Left renal pelvis (tissue), 4 donors: ENCODE measurements at places on chromosomes 12 and 14. TPM values are rescaled to one million over a fixed set of nuclear protein-coding genes. Genes with fewer than 3 reads are reported as not detected.
A peak's percentile ranks its signal among the peaks of the same experiment; 100 is the strongest.

DNA sequence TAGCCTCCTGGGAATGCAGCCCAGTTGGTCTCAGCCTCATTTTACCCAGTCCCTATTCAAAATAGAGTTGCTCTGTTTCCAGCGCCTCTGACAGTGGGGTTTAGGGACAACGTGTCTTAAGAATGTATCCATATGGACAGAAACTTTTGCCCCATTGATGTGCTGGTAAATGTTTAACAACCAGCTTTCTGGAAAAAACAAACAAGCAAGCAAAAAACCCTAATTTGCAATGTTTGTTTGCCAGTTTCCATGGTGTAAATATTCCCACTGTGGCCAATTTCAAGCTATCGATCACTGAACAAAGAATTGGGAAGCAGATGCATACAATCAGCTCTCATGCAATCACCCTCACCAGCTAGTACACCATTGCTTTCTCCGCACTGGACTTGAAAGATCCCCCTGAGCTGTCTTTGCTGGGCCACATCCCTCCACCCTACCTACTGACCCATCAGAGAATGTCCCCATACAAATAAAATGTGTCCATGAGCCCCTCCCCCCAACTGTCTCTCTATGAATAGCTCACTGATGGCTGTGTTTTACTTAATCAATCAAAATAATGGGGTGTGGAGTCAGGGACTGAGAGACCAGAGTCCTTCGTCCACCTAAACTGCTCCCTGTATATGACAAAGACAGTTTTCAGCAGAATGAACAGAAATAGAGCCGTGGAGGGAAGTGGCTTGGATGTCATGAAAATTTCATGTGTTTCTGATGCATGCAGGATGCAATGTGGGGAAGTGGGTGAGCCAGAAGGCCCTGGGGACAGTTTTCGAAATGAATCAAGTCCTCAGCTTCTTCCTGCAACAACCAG is 40.8 kb downstream of the CCDC60 start:
- no peak for DNase-seq

DNA sequence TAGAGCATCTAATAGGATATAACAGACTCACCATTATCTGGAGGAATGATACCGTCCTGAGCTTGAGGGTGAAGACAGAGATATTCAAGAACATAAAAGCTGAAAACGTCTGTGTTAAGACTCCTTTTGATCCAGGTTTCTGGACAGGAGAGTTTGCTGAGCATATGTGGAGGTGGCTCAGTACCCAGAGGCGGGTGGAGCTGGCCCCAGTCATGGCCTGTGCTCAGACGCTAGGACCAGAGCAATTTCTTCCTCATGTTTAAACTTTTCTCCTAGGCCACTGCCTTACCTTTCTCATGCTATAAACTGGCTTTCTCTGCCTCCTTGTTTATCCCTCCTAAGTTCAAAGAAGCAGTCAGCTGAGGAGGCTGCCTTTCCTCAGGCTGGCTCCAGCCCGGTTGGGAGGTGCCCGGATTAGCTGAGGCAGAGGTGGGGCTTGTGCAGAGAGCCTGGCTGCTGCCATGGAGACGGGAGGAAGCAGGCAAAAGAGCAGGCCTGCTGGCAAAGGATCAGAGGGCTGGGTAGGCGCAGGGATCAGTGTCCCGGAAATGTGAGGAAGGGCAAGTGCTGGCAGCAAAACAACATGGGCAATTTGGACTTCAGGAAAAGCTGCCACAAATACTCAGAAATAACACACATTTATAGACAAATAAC is 13.7 kb downstream of the COA8 start:
- peak; percentile 85 for DNase-seq

Gene GALNT16
- 5.3 TPM for polyA plus RNA-seq

Gene ADCY6
- 103 TPM for polyA plus RNA-seq

Gene CLEC4C
- not detected for polyA plus RNA-seq
